Osteoblast (primary cell): ENCODE measurements at places on chromosomes 5 and 9. TPM values are rescaled to one million over a fixed set of nuclear protein-coding genes. Genes with fewer than 3 reads are reported as not detected.

DNA sequence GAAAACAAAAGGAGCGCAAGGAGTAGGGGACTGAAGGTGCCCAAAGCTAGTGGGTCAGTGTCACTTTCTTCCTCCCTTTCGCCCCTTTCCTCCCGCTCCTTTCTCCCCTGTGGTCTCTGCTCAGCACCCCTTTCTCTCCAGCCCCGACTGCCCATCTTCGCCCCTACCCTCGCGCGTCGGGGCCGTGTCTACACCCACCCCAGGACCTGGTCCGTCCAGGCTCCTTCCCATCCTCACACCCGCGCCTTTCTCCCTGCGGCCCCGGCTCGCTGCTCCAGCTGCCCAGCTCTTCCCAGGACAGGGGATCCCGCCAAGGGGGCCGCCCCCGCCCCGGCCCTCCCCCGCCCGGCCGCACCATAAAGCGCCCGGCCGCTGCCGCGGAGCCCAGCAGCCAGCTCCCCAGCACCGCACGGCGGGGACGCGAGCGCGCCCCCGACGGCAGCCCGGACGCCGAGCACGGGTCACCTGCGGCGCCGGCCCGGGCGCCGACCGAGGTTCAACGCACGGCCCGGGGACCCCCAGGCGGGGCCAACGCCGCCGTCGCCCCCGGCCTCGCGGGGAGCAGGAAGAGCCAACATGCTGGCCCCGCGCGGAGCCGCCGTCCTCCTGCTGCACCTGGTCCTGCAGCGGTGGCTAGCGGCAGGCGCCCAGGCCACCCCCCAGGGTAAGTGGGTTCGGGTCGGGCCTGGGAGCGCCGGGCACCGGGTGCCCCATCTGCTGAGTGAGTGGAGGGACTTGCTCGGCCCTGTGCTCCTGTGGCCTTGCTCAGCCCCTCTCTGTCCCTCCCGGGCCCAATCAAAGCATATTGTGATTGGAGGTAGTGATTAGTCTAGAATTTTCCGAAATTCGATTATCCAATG is at the start of gene THBS4:
TSS of gene THBS4 (plus strand) at position 387 of the 860 bp plus-strand sequence. CDS start at position 577, 190 bp downstream.
- peak; percentile 61 for DNase-seq

- DNase-seq, result peak; percentile 84
Observed at GRCh38 chr5:177478711-177479646, 5.5 kb upstream of the DBN1 start.

DNA sequence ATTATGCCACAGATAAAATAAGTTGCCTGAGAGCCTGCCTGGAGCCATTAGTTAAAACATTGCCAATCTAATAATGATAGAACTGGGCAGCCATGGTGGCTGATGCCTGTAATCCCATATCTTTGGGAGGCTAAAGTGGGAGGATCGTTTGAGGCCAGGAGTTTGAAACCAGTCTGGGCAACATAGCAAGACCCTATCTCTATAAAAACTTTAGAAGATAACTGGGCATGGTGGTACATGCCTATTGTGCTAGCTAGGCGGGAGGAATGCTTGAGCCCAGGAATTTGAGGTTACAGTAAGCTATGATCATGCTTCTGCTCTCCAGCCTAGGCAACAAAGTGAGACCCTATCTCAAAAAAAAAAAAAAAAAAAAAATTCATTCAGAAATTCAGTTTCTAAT is 52.6 kb downstream of the RAI14 start:
- no peak for DNase-seq

- DNase-seq, result no peak
Observed at GRCh38 chr5:65326922-65327321, 154.8 kb downstream of the ADAMTS6 start.

- DNase-seq, result peak; percentile 87
Observed at GRCh38 chr5:10393491-10393890, 40.0 kb downstream of the MARCHF6 start.

GRCh38 chr9:38035873-38036272 is 33.2 kb downstream of the SHB start:
- DNase-seq, result peak; percentile 98

- DNase-seq, result peak; percentile 62
Observed at GRCh38 chr9:35555881-35556280, 49.2 kb upstream of the TESK1 start.

GRCh38 chr9:73577848-73578247 is 426.2 kb downstream of the ANXA1 start:
- no peak for DNase-seq

- peak; percentile 76 for DNase-seq
Observed at GRCh38 chr9:19934301-19934871, 145.5 kb upstream of the SLC24A2 start.

DNA sequence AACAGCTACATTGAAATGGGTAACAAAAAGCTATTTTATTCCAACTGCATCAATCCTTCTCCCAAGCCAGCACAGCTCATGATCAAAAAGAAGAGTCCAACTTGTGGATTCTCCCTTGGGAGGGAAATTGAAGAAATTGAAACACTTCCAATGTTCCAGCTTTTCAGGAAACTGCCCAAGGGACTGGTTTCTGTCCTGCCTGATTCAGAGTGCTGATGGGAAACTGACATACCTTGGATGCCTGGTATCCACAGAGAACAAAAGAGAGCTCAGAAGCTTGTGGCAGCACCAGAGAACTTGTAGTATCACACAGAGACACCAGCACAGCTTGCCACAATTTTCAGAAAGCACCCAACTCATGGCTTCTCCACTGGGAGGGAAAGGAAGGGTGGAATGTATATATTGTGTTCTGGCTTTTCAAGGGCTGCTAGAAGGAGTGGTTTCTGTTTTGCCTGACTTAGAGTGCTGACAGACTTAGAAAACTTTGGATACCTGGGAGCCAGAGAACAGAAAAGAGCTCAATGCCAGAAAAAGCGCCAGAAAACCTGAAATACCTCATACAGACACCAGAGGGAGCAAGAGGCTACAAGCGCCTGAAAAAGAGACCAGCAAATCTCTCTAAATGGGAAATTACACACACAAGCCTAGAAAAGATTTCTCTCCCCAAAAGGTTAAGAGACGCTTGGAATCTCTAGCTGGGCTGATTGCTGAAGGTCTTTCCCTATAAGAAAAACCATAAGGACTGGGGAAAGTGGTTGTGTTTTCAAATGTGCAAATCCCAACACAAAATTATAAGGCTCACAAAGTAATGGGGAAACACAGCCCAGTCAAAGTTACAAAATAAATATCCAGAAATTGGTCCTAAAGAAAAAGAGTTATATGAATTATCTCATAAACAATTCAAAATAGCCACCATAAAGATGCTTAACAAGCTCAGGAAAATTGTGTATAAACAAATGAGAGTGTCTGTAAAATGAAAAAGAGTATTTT is 178.8 kb downstream of the SPOCK1 start:
- peak; percentile 74 for DNase-seq

GRCh38 chr5:141574122-141574510 is 44.7 kb downstream of the DIAPH1 start:
- DNase-seq, result no peak

GRCh38 chr9:27763831-27764230 is 190.6 kb upstream of the C9orf72 start:
- DNase-seq, result no peak

DNA sequence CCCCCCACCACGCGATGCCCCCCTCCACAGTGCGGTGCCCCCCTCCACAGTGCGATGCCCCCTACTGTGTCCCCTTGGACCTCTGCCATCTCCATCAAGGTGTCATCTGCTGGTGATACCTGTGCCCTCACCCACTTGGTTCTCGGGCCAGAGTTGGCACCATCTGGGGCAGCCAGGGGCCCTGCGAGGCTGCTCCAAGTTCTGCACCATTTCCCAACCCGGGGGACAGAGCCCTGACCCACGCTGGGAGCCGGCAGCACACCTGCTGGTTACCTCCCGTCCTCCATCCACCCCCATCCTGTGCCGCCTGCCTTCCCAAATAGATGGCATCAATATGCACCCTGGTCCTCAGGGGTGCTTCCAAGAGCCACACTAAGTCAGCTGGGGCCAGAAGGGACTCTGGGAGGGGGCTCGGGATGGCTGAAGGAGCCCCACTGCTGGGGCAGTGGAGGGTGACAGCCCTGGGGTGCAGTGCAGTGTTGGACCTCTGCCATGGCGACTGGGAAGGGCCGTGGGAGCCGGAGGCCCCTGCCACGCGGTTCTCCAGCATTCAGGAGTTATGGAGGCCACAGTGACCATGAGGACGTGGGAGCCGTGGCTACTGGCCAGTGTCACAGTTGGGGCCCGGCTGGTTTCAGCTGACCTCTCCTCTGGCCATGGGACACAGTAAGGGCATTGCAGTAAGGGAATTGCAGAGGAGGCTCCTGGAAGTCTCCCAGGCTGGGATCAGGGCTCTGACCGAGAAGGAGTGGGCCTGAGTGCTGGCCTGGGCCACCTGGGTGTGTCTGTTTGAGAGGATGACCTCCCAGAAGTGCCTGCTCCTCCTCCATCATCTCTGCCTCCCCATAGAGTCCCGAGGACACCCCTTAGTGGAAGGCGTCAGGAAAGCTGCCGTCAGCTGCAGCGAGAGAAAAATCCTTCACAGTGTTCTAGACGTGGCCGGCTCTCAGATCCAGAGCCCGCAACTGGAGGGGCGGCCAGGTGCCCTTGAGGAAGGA is 44.2 kb upstream of the NOTCH1 start:
- DNase-seq, result no peak

DNA sequence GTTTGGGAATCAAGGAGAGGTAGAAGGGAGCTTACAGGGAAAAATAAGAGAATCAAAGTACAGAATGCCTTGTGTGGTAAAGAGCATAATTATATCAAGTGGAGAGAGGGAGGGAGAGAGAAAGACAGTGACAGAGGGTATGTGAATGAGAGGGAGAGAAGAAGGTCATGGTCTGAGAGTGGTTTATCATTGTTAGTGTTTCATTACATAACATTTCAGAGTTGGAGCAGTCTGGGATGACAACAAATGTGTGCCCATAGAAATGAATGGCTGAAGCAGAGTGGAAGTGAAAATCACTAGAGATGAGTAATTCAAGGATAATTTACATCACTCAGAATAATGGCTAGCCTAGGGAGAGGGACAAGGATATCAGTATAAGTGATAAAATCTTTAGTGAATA is 799.2 kb downstream of the TLE1 start:
- DNase-seq, result no peak

- DNase-seq, result no peak
Observed at GRCh38 chr9:136459425-136459824, 19.8 kb upstream of the INPP5E start.

The GHR gene
- total RNA-seq, result 5.4 and 5.6 TPM in 2 replicates

The TGFBI gene
- total RNA-seq, result 1,700 and 2,120 TPM in 2 replicates

The NRG2 gene
- 0.72 and 0.88 TPM in 2 replicates for total RNA-seq

The SLC25A46 gene
- total RNA-seq, result 98.1 and 100 TPM in 2 replicates

The PCDHAC2 gene
- 0.36 and 0.59 TPM in 2 replicates for total RNA-seq

The STPG3 gene
- total RNA-seq, result 0.36 TPM in 1 of 2 replicates, not detected in the other

The TRPM3 gene
- 0.72 and 1.2 TPM in 2 replicates for total RNA-seq
